Body of pancreas (tissue), 4 donors: ENCODE measurements at places on chromosomes 6 and 20. TPM values are rescaled to one million over a fixed set of nuclear protein-coding genes. Genes with fewer than 3 reads are reported as not detected.

F13A1 gene
- total RNA-seq: 27.5 TPM

SNAI1 gene
- 0.78 TPM for total RNA-seq

PIGU gene
- total RNA-seq: 14.8 TPM

COQ3 gene
- total RNA-seq: 6.5 TPM

MYL9 gene
- 16.9 TPM for total RNA-seq

EFCAB8 gene
- total RNA-seq: 0.26 TPM

SLC16A10 gene
- 59.4 TPM for total RNA-seq

CDH22 gene
- total RNA-seq: 1.3 TPM

RING1 gene
- total RNA-seq: 28.3 TPM

LIN28B gene
- not detected for total RNA-seq

TRIM26 gene
- total RNA-seq: 31.9 TPM

SSTR4 gene
- total RNA-seq: not detected

CNBD2 gene
- 8.0 TPM for total RNA-seq

SAPCD1 gene
- total RNA-seq: 2.6 TPM

TUBB2A gene
- 54.1 TPM for total RNA-seq

C20orf204 gene
- total RNA-seq: 3.0 TPM

ORC3 gene
- 14.8 TPM for total RNA-seq

CSTF1 gene
- 14.5 TPM for total RNA-seq

VSTM2L gene
- 7.0 TPM for total RNA-seq

LZTS3 gene
- 38.4 TPM for total RNA-seq

IL17F gene
- total RNA-seq: not detected

PRRT1 gene
- total RNA-seq: not detected

ANKRD66 gene
- total RNA-seq: not detected

LY86 gene
- total RNA-seq: 2.3 TPM

KHDRBS2 gene
- total RNA-seq: not detected

SYNDIG1 gene
- total RNA-seq: 0.78 TPM

SIM1 gene
- total RNA-seq: 6.9 TPM

DOK5 gene
- not detected for total RNA-seq

TMEM170B gene
- total RNA-seq: 3.6 TPM

C6orf52 gene
- total RNA-seq: not detected

CST5 gene
- not detected for total RNA-seq

COX4I2 gene
- total RNA-seq: not detected

AIF1 gene
- 7.3 TPM for total RNA-seq

CALHM4 gene
- not detected for total RNA-seq

SULF2 gene
- 9.1 TPM for total RNA-seq

PXDC1 gene
- 30.9 TPM for total RNA-seq

ME1 gene
- 7.9 TPM for total RNA-seq

TRIM10 gene
- not detected for total RNA-seq

SLC17A1 gene
- not detected for total RNA-seq

GJA1 gene
- 8.2 TPM for total RNA-seq

CLPSL2 gene
- total RNA-seq: not detected

WFDC12 gene
- not detected for total RNA-seq

CD83 gene
- total RNA-seq: 1.3 TPM

LAMA2 gene
- 43.3 TPM for total RNA-seq

MDFI gene
- 6.7 TPM for total RNA-seq
